ENCODE measurements at places on chromosomes 5 and 9.

- DNase-seq, result no peak
These were observed 294.4 kb downstream of the MEF2C start for GRCh38 chr5:88588609-88589008.

- no peak for DNase-seq
These were observed 139.7 kb downstream of the GABBR2 start for GRCh38 chr9:98568909-98569469.

DNA sequence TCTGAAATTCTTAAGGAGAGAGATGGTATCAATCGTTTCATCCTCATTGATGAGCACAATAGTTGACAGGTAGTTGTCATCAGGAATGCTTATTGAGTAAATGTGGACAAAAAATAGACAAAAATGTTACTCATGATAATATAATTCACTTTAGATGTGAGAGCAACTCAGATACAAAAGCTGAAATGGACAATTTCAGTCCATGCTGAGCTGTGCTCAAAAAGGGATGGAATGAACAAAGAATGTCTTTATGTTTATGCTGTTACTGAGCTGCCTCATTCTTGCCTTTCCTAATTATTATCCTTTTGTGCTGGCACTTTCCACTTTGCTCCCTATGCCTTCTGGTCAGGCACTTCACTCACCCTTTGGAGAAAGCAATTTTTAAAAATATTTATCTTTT is 49.5 kb downstream of the JAKMIP2 start:
- no peak for DNase-seq

GRCh38 chr9:86994231-86994630 is 46.9 kb upstream of the GAS1 start:
- DNase-seq, result no peak

DNA sequence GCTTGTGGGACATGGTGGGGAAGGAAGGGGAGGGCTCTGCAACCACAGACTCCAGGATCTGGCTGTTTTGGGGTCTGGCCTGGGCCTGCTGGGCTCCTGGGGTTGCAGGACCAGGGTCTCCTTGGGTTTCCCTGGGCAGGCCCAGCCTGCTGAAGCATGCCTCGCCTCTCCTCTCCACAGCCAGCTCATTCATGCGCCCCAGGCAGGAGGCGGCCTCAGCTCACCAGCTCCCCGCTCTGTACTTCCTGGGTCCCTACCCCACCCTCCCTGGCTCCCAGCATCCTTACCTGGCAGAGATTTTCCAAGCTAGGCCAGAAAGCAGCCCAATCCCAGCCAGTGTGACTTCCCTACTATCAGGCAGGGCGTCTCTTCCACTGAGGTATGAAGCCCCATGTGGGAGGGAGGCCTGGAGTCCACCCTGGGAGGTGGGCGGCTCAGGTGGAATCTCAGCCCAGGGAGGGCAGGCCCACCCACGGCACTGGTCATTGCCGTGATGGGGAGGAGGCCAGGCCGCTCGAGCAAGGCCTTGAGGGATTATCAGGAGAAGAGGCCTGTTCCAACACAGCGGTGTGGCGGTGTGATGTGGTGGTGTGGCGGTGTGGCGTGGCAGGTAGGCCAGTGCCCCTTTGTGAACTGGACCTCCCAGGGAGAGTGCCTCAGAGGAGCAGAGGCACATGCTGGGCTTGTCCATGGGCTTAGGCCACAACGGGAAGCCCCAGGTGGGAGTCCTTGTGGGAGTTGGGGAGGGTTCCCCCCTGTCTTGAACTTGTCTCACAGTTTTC is 103.4 kb downstream of the DAB2IP start:
- DNase-seq, result no peak

DNA sequence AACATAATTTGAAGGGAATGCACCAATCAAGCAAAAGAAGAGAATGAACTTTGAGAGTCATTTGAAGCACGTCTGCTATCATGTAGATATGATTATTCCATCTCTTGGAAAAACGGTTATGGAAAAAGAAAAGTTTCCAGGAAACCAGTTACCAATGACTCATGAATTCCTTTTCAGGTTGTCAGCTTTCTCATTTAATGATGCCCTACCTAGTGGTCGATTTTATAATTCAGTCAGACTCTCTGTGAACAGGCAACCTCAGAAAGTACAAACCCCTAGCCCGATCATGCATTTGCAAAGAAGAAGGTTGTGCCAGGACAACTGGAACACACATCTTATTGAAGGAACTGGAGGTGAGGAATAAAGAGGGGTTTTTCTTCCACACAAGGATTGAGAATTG is 355.1 kb upstream of the GRIA1 start:
- no peak for DNase-seq

DNA sequence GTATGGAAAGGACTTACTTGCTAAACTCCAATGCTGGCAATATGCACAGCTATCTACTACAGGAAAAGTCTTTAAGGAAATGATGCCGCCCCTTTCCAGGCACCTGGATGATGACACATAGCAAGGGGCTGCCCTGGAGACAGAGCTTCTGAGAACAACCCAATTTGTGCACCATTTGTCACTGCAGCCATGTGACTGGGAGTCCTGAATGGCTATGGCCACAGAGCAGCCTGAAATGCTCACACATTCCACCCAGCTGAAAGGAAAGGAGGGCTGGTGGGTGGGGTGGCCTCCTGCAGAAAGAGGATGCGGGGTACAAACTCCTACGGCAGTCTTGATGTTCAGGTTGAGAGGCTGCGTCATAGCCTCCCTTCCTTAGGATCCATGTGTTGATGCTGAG is 70.1 kb upstream of the FSTL4 start:
- no peak for DNase-seq

DNA sequence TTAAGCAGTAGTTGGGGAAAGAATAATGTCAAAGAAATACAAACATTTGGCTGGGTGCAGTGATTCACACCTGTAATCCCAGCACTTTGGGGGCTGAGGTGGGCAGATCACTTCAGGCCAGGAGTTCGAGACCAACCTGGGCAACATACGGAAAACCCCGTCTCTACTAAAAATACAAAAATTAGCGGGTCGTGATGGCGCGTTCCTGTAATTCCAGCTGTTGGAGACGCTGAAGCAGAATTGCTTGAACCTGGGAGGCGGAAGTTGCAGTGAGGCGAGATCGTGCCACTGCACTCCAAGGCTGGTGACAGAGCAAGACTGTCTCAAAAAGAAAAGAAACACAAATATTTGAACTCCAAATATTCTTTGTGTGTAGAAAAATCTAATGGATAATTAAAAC is 4.7 kb downstream of the MATR3 start:
- no peak for DNase-seq

DNA sequence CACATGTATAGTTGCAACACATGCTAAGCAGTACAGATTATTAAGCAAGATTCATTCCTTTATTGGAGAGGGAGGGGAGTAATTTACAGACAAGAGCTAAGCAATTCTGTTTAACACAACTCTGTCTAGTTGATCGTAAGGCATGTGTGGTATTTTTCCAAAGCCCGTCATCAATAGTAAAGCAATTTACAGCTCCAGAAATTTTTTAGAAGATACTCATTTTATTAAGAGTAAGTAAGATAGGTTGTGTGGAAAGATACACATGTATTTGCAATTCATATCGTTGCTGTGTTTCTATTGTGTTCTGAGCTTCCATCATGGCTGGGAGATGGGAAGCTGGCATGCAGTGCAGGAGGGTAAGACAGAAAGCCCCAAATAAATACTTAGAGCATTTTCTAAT is 289.2 kb upstream of the TMEM161B start:
- no peak for DNase-seq

Measured in EH (cell line).